ENCODE measurements at places on chromosomes 12 and 14.

DNA sequence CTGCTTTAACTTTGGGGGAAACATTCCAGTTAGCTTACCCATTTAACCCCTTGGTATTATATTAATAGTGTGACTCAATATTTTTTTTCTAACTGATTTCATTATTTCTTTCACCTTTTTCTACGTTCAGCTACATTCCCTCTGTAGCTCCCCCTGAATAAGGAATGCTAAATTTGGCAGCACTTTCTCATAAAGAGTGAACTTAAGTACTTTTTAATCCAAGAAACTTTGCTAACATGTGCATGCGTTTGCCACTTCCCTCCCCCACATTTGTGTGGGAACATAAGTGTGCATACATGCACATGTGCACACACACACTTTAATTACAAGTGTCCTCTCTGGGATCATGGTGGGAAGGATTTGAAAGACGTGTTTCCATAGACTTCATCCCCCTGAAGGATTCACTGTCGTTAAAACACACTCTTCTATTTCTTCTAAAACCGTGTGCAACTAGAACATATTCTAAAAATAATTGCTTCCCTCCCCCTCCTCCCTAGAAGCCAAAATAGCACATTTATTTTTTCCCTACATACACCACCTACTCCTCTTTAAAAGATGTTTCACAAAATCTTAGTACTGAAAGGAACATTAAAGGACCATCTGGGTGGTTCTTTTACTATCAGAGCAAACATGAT lies 142.6 kb downstream of the PPM1H start:
- no peak for DNase-seq

- no peak for DNase-seq
These were observed 128.0 kb upstream of the EEA1 start for GRCh38 chr12:93056971-93057535.

- DNase-seq, result no peak
These were observed 27.7 kb downstream of the PPP1R13B start for GRCh38 chr14:103819503-103820307.

GRCh38 chr14:100374876-100375265 lies 51.7 kb downstream of the SLC25A47 start:
- no peak for DNase-seq

- no peak for DNase-seq
These were observed 58.6 kb upstream of the MANSC4 start for GRCh38 chr12:27838543-27839185.

GRCh38 chr12:12693111-12693671 lies 2.8 kb downstream of the GPR19 start:
- peak; percentile 66 for DNase-seq

DNA sequence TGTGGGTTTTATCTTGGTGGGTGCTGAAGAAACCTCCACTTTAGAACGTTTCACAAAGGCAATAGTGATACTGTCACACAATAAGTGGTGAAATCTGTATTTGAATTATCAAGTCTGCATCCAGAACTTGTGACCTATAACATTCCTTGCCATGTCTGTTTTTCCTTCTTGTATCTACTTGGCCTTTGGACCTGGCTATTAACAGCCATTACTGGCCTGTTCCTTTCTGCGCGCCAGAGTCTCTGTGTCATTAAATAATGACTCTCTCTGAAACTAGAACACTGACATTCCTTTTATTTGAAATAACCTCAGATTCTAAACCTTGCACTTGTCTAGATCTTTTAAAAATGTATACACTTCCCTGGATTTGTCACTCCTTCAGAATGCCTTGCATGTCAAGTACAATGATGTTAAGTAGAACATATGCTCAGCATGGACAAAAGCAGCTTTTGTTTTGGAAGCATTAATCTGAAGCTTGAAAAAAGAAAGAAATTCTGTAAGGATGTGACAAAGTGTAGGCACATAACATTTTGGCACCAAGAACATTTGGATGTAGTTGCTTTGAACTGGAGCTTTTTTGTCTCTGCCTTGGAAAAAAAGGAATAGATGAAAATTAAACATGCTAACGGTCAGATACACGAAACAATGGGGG lies 95.5 kb upstream of the RPL10L start:
- no peak for DNase-seq

DNA sequence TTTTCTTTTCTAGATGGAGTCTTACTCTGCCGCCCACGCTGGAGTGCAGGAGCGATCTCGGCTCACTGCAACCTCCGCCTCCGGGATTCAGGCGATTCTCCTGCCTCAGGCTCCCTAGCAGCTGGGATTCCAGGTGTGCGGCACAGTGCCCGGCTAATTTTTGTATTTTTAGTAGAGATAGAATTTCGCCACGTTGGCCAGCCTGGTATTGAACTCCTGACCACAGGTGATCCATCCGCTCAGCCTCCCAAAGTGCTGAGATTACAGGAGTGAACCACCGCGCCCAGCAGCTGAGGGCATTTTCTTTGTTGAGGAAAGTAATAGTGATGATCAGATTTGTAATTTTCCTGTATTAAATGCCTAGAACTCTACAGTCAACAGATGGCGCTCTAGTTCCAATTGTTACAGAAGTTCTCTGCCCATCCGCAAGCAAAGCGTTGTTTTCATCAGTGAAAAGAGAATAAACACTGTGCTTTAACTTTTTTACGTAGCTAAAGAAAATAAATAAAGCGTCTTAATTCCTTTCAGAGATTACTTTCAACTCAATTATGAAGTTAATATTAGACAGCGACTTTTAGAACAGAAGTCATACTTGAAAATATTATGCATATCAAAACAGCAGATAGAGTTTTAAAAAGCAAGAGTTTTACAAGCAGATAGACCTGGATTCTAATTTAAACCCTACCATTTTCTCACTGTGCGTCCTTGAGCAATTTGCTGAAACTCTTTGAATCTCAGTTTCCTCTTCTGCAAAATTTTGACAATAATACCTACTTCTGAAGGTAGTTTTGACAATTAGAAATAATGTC lies 335.1 kb downstream of the DUSP6 start:
- peak; percentile 24 for DNase-seq

DNA sequence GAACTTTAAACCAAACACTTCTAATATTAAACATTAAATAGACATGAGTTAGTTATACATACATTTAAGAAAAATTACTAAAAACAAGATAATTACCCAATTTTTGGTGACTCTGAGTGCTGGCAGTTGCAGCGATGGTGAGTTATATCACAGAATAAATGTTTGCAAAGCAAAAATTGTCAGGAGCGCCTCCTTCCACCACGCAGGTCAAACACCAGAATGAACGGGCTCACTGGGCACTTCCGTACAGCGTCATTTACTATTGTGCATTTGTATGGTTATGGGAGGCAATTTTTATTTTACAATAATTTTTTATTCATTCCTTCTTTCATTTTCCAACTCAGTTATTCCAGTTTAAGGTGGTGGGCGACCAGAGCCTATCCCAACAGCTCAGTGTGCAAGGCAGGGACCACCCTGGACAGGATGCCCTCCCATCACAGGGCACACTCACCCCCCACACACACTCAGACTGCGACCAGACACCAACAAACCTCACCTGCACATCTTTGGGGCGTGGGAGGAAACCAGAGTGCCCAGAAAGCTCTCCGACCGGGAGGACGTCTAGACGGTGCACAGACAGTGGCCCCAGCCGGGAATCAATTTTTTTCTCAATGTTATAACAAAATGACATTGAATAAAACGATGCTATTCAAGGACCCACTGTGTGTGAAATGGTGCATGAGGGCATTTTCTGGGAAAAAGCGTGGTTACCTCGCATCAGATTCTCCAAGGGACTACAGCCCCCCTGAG lies 67.2 kb downstream of the TESC start:
- DNase-seq, result no peak

GRCh38 chr12:27163894-27164293 lies 80.2 kb upstream of the STK38L start:
- no peak for DNase-seq

DNA sequence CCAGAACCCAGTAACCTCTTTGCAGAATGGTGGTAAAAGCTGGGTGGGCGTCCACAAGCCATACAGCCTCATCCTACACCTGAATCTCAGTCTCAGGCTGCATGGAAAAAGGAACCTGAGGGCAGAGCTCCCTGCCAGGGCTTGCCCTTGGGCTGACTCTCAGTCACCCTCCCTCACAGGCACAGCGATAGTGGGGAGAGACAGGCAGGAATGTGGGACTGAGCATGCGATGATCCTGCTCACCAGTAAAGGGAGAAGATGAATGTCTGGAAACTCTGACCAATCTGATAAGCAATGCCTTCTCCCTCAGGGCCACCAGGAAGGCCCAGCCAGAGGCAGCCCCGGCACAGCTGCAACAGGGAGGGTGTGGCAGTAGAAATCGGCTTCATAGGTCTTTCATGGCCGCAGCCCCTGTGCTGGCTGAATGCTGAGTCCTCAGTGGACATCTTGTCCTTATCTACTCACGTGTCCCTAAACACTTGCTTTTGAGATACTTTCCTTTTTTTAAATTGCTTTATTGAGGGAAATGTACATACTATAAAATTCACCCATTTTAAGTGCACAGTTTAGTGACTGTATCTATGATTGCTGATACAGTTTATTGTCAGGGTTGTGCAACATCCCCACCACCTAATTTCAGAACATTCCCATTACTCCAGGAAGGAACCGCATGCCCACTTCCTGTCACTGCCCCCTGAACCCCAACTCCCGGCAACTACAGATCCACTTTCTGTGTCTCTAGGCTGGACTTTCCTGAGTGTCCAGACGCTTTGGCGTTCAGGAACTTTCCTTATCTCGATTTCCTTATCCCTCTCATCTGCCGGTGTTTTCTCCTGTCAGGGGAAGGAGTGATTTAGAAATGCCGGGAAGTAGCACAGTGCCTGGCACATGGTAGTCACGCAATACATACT lies 258.1 kb downstream of the PCNX1 start:
- DNase-seq, result no peak

GRCh38 chr14:25250516-25250915 lies 200.6 kb upstream of the STXBP6 start:
- DNase-seq, result no peak

GRCh38 chr12:117187421-117187820 lies 2.8 kb downstream of the FBXO21 start:
- DNase-seq, result no peak

- no peak for DNase-seq
These were observed 593.7 kb downstream of the TMEM121 start for GRCh38 chr14:106120101-106120500.

DNA sequence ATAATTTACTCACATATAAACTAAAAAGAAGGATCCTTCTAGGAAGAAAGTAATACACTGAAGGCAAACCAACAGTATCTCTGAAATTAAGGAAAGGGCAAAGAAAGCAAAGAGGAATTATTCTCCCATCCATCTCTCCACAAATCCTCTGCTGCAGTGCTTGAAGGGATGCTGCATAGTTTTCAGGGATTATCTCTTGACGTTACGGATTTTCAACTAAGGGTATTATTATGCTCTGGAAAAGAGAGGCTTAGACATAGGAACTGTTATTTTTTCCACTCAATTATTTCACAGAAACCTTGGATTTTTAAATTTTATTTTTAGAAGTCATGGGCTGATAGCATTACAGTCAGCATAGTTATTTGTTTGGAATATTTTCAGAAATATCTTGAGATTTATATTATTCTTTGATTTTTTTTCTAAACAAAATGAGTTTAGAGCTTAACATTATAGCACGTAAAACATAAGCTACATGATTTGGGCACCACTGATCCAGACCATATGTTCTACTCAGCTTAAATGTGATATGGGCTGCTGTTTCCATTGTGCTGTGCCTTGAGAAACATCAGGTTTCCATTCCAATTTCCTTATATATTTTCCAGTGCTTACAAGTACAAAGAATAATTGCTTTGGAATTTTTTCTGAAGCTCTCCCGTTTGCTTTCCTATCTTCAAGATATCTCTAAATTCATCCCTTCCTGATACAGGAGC lies 57.9 kb upstream of the DCN start:
- DNase-seq, result no peak

DNA sequence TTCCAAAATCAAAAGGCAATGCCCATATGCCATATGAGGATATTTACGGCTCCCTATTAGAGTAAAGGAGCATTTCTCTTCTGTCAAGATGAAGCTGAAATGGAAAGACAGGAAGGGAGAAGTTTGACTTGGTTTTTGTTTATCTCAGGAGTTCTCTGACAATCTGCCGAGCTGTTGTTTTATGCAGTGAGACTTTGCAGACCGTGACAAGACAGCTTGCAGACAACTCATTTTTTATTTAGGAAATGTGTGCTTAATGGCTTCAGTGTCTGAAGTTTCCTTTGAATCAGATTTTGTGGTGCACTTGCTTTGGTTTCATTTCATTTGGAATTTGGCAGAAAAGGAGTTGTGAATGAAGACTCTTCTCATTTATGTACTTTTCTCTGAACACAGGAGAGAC lies 145.4 kb downstream of the C12orf50 start:
- DNase-seq, result peak; percentile 75

GRCh38 chr14:67643713-67644112 lies 24.0 kb downstream of the ARG2 start:
- no peak for DNase-seq

Data from T-helper 2 cell (primary cell).